Breast epithelium (tissue), 4 donors: ENCODE measurements at places on chromosomes 2 and 18. TPM values are rescaled to one million over a fixed set of nuclear protein-coding genes. Genes with fewer than 3 reads are reported as not detected.
A peak's percentile ranks its signal among the peaks of the same experiment; 100 is the strongest.

The CNTNAP5 gene
- total RNA-seq: not detected

The UGT1A10 gene
- total RNA-seq: not detected

The BMP10 gene
- not detected for total RNA-seq

The GPR39 gene
- total RNA-seq: 8.2 TPM

The PSD4 gene
- 61.2 TPM for total RNA-seq

The CYS1 gene
- 1.6 TPM for total RNA-seq

The DSG3 gene
- total RNA-seq: not detected

The MYO5B gene
- total RNA-seq: 53.1 TPM

The SLC4A5 gene
- 9.2 TPM for total RNA-seq

The UNC80 gene
- total RNA-seq: under 0.01 TPM

The REG3A gene
- total RNA-seq: not detected

The ADGRF3 gene
- under 0.01 TPM for total RNA-seq

The DNAH6 gene
- 2.3 TPM for total RNA-seq

The PLEKHB2 gene
- 75.4 TPM for total RNA-seq

The POTEJ gene
- total RNA-seq: not detected

The SNTG2 gene
- 4.6 TPM for total RNA-seq

GRCh38 chr2:224448236-224448635, 46.3 kb upstream of the FAM124B start:
- H3K4me1 ChIP-seq: no peaks in the 10 kb centered on the region
- no peak overlapping the region for H3K4me3 ChIP-seq
- H3K36me3 ChIP-seq: no peaks in the 10 kb centered on the region
- no peak for DNase-seq
- no peaks in the 10 kb centered on the region for H3K27me3 ChIP-seq

GRCh38 chr2:64537991-64538390, 13.9 kb downstream of the AFTPH start:
- H3K27me3 ChIP-seq: no peaks in the 10 kb centered on the region
- no peaks in the 10 kb centered on the region for H3K36me3 ChIP-seq
- H3K4me1 ChIP-seq: peaks cover 1% of the 10 kb centered on the region

GRCh38 chr2:30336978-30337841, 105.9 kb downstream of the LBH start:
- no peak for DNase-seq
- no peak overlapping the region for H3K27ac ChIP-seq
- no peaks in the 10 kb centered on the region for H3K4me1 ChIP-seq
- no peaks in the 10 kb centered on the region for H3K36me3 ChIP-seq
- H3K27me3 ChIP-seq: no peaks in the 10 kb centered on the region
- H3K4me3 ChIP-seq: no peak overlapping the region

GRCh38 chr2:204010628-204011560, 74.3 kb downstream of the ICOS start:
- no peaks in the 10 kb centered on the region for H3K4me1 ChIP-seq
- H3K27ac ChIP-seq: no peak overlapping the region
- H3K27me3 ChIP-seq: no peaks in the 10 kb centered on the region
- H3K4me3 ChIP-seq: no peak overlapping the region
- no peak for DNase-seq

DNA sequence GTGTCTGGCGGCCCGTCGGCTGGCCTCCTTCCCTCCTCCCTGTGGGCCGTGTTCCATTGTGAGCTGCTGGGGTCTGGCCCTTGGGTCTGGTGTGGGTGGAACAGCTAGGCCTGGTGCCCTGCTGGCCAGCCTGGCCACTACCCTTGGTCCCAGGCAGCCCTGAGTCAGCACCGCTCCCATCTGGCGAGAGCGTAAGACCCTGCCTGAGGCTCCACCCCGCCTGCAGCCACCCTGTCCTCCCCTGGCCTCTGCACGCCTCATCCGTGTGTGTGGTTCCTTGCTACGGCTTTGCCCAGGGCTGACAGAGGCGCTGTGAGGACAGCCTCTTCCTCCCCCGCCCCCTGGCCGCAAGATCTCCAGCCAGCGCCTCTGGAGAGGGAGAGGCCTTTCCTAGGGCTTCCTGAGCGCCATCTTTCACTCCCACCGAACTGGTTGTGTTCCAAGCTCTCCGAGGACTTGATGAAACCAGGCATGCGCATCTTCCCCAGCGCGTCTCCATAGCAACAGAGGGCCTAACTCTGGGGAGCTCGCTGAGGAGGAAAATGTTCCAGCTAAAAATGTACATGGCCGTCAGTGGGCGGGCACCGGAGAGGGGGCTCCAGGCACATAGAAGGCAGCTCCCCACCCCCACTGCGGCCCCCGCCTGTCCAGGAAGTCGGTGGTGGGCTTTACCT, 83.0 kb downstream of the STPG4 start:
- peak overlapping the region; percentile 94 for H3K27ac ChIP-seq
- no peak overlapping the region for H3K4me3 ChIP-seq
- no peaks in the 10 kb centered on the region for H3K36me3 ChIP-seq
- H3K4me1 ChIP-seq: peaks cover 28% of the 10 kb centered on the region
- DNase-seq: no peak

GRCh38 chr2:162435676-162436075, 91.7 kb downstream of the GCA start:
- H3K4me3 ChIP-seq: no peak overlapping the region
- H3K27me3 ChIP-seq: no peaks in the 10 kb centered on the region
- H3K36me3 ChIP-seq: no peaks in the 10 kb centered on the region
- no peak overlapping the region for H3K27ac ChIP-seq
- no peak for DNase-seq

- no peak overlapping the region for H3K4me3 ChIP-seq
- no peak overlapping the region for H3K27ac ChIP-seq
- no peaks in the 10 kb centered on the region for H3K4me1 ChIP-seq
- H3K36me3 ChIP-seq: no peaks in the 10 kb centered on the region
- no peaks in the 10 kb centered on the region for H3K27me3 ChIP-seq
- DNase-seq: no peak
These were observed 1389.4 kb downstream of the SUCLG1 start for GRCh38 chr2:83069724-83070123.

GRCh38 chr2:225458431-225459117, 59.1 kb downstream of the NYAP2 start:
- no peaks in the 10 kb centered on the region for H3K27me3 ChIP-seq
- H3K27ac ChIP-seq: no peak overlapping the region
- DNase-seq: no peak
- H3K4me3 ChIP-seq: no peak overlapping the region
- no peaks in the 10 kb centered on the region for H3K4me1 ChIP-seq
- H3K36me3 ChIP-seq: no peaks in the 10 kb centered on the region

GRCh38 chr2:199409759-199410529, 47.8 kb downstream of the SATB2 start:
- no peaks in the 10 kb centered on the region for H3K4me1 ChIP-seq
- H3K27ac ChIP-seq: no peak overlapping the region
- no peak for DNase-seq
- no peak overlapping the region for H3K4me3 ChIP-seq
- H3K27me3 ChIP-seq: no peaks in the 10 kb centered on the region

DNA sequence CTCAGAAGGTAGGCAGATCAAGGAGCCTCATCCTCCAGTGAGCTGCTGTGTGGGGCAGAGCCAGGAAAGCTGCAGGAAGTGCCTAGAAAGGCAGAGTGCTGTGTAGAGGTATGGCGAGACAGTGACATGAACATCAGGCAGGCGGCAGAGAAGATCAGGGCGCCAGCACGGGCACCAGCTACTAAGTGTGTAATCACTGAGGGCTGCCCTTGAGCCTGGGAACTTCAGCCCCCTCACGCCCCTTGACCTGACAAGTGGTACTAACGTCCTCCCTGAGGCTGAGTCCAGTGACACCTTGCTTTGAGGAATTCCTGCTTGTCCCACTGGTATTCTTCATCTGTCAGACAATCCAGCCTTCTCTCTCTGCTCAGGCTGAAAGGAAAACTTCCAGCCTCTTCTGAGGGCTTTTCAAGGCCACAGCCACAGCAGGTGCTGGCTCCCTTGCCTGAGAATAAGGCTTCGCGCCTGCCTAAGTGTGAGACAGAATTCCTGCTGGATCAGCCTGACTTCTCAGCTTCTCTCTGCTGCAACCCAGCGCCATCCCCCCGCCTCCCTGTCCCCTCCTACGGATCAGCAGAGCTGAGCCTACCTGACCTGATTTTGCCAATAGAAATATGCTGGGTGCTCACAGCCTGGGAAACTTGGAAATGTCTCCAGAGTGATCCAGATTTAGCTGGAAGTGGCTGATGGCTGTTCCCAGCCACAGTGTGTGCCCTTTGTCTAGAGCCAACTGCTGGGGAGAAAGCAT, 148.0 kb downstream of the SMAD7 start:
- no peaks in the 10 kb centered on the region for H3K27me3 ChIP-seq
- DNase-seq: peak; percentile 15

- no peaks in the 10 kb centered on the region for H3K4me1 ChIP-seq
- no peak overlapping the region for H3K4me3 ChIP-seq
- no peak for DNase-seq
- no peaks in the 10 kb centered on the region for H3K36me3 ChIP-seq
These were observed 181.5 kb upstream of the MGAT5 start for GRCh38 chr2:134072341-134072740.

GRCh38 chr2:2938481-2938880, 439.1 kb downstream of the EIPR1 start:
- H3K27me3 ChIP-seq: no peaks in the 10 kb centered on the region
- no peaks in the 10 kb centered on the region for H3K36me3 ChIP-seq
- no peaks in the 10 kb centered on the region for H3K4me1 ChIP-seq
- DNase-seq: no peak

GRCh38 chr2:150409196-150409595, 78.3 kb downstream of the RND3 start:
- no peak for DNase-seq
- no peaks in the 10 kb centered on the region for H3K4me1 ChIP-seq
- H3K4me3 ChIP-seq: no peak overlapping the region
- H3K27ac ChIP-seq: no peak overlapping the region

DNA sequence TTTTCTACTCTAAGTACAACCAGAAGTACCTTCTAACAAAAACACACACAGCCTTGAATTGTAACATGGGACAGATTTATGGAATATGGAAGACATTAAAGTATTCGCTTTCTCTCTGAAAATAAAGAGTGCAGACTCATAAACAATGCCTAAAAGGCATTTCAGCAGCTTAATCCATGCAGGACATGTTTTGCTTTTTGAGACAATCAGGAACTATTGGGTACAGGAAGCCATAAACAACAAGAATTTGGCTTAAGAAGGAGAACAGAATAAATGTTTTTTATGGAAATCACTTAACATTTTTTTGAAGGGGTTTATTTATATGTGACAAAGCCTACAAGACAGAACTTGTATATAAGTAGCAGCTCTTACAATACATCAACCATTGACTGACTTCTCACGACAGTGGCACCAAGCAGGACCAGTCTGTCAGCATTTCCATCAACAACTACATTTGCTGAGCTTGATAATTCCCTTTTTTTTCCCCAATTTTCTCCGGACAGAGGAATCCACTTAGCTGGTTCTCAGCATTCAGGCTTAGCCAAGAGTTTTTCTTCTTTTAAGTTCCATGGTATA, 140.1 kb downstream of the EXOC6B start:
- no peaks in the 10 kb centered on the region for H3K4me1 ChIP-seq
- no peak for DNase-seq
- H3K27ac ChIP-seq: no peak overlapping the region
- H3K36me3 ChIP-seq: no peaks in the 10 kb centered on the region
- H3K27me3 ChIP-seq: no peaks in the 10 kb centered on the region

- H3K4me1 ChIP-seq: no peaks in the 10 kb centered on the region
- no peak overlapping the region for H3K27ac ChIP-seq
- DNase-seq: no peak
- H3K4me3 ChIP-seq: no peak overlapping the region
- H3K36me3 ChIP-seq: no peaks in the 10 kb centered on the region
These were observed 30.7 kb upstream of the FOXI3 start for GRCh38 chr2:88483200-88483599.

GRCh38 chr18:61827591-61827990, 65.2 kb downstream of the RNF152 start:
- no peaks in the 10 kb centered on the region for H3K27me3 ChIP-seq
- no peak overlapping the region for H3K27ac ChIP-seq
- no peak for DNase-seq
- H3K36me3 ChIP-seq: no peaks in the 10 kb centered on the region
- H3K4me1 ChIP-seq: no peaks in the 10 kb centered on the region
- no peak overlapping the region for H3K4me3 ChIP-seq

- no peak overlapping the region for H3K4me3 ChIP-seq
- no peak overlapping the region for H3K27ac ChIP-seq
- no peak for DNase-seq
- no peaks in the 10 kb centered on the region for H3K36me3 ChIP-seq
- no peaks in the 10 kb centered on the region for H3K27me3 ChIP-seq
These were observed 93.8 kb upstream of the PHLPP1 start for GRCh38 chr18:62621546-62621945.

- no peaks in the 10 kb centered on the region for H3K36me3 ChIP-seq
- no peak for DNase-seq
- H3K27me3 ChIP-seq: no peaks in the 10 kb centered on the region
- H3K4me1 ChIP-seq: no peaks in the 10 kb centered on the region
- no peak overlapping the region for H3K27ac ChIP-seq
These were observed 162.6 kb downstream of the QPCT start for GRCh38 chr2:37507051-37507410.

- no peak overlapping the region for H3K4me3 ChIP-seq
- H3K27me3 ChIP-seq: no peaks in the 10 kb centered on the region
These were observed 24.1 kb downstream of the ELP2 start for GRCh38 chr18:36153771-36154170.

DNA sequence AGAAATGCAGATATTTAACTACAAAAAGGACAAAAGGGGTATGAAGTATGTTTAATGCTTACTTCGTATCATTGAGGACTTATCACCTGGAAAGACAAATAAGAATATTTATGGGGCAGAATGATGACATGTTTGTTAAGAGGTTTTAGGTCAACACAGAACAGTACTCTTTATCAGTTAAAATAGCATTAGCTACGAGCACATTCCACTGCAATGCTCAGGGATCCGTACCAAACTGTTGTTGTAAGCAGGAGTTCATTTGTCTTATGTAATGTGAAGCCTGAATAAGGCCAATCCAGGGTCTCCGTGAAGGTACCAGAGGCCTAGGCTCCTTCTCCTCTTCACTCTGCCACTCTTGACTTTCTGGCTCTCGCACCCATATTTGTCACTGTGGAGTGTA, 465.7 kb upstream of the NRP2 start:
- no peak for DNase-seq
- H3K36me3 ChIP-seq: no peaks in the 10 kb centered on the region
- no peaks in the 10 kb centered on the region for H3K27me3 ChIP-seq
- H3K4me3 ChIP-seq: no peak overlapping the region

DNA sequence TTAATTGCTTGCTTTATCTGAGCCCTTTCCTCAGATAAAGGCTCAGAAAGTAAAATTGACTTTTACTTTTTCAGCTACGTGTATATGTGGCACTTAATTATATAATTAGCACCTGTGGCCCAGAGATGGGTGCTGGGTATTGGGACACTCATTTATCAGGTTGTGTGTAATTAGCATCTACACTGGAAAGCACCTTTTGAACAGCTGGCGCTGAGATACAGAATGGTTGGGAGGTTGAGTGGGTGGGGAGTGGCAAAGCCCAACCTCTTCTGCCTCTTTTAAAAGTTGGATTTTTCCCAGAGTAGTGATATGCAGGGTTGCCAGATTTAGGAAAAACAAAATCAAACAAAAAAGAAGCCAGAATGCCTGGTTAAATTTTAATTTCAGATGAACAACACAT, 23.9 kb downstream of the SPTBN1 start:
- no peak for DNase-seq
- no peak overlapping the region for H3K27ac ChIP-seq
- H3K36me3 ChIP-seq: no peaks in the 10 kb centered on the region
- peaks cover 10% of the 10 kb centered on the region for H3K4me1 ChIP-seq
- H3K4me3 ChIP-seq: no peak overlapping the region
- no peaks in the 10 kb centered on the region for H3K27me3 ChIP-seq

- H3K27ac ChIP-seq: no peak overlapping the region
- H3K27me3 ChIP-seq: no peaks in the 10 kb centered on the region
- H3K36me3 ChIP-seq: no peaks in the 10 kb centered on the region
- no peak for DNase-seq
- H3K4me1 ChIP-seq: no peaks in the 10 kb centered on the region
These were observed 211.6 kb downstream of the SEPTIN10 start for GRCh38 chr2:109402180-109402579.

- H3K27me3 ChIP-seq: peaks cover 44% of the 10 kb centered on the region
- H3K36me3 ChIP-seq: no peaks in the 10 kb centered on the region
- H3K27ac ChIP-seq: no peak overlapping the region
These were observed 7.6 kb downstream of the NEU4 start for GRCh38 chr2:241816431-241817121.
